ENCODE measurements at places on chromosomes 5 and 9.

DNA sequence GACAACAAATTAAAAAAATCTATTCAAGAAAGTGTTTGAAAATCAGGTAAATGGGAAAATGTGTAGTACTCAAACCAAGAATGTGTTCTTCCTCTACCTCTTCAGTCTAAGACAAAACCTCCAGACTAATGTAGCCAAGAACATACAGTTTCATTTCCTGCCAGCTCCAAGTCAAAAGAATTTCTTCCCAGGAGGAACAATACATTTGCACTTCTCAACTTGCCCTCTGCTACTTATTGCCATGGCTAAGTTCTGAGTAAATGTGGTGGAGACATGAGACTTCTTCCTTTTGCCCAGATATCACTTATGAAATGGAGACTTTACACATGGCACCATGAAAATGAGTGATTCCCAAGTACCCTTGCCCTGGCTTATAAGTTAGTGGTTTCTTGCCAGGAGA is 2112.2 kb upstream of the C9orf72 start:
- DNase-seq, result no peak

- no peak for DNase-seq
Observed at GRCh38 chr5:167725741-167726140, 565.7 kb upstream of the WWC1 start.

DNA sequence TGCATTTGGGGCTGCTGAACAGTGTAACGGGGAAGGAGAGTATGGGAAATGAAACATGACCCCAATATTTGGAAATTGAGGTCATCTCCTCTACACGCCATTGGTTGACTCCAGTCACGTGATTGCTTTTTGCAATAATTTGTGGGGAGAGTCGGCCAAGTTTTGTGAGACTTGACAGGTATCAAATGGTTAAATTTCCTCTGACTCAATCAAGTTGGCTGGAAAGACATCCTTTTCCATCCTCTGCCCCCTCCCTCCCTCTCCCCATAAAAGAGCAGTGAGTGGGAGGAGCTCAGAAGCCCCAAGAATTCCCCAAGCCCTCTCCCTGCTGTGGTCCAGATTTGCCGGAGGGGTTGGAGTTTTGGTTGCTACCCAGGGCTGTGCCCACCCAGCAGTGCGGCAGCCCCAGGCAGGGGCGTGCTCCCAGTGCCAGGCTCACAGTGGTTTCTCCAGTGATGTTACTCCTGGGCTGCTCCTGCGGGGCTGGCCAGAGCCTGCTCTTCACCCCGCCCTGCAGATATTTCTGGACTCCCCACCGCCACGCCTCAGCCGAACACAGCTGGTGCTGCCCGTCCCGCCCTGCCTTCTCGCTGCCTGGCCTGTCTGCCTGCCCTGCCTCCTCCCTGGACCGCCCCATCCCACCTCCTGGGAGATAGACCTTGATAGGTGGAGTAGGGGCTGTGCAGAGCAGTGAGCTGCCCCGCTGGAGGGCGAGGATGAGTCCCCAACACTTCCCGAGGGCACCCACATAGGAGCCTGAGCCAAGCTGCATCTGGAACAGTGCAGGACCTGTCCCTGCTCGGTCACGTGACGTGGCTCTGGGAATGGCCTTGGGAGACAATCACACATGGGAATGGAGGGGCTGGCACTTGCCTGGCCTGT is 3.4 kb downstream of the COL5A1 start:
- peak; percentile 70 for DNase-seq

DNA sequence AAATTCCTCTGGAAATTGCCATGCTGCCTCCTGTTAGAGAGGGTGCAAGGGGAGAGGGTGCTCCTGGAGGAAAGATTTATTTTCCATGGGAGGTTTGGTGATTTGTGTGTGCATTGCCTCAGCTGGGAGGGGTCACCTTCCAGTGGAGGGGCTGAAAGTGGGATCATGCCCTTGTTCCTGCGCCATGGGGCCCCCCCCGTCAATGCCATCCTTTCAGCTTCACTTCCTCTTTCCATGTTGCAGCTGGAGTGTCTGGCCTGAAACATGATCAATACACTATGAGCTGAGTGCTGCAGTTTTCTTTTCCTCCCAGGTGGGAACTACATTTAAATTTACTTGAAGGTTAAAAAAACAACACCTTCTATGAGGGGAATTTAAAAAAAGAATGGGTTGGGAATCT is 176.8 kb downstream of the MELK start:
- no peak for DNase-seq

GRCh38 chr9:116736399-116737151 is 49.5 kb downstream of the TRIM32 start:
- DNase-seq, result no peak

DNA sequence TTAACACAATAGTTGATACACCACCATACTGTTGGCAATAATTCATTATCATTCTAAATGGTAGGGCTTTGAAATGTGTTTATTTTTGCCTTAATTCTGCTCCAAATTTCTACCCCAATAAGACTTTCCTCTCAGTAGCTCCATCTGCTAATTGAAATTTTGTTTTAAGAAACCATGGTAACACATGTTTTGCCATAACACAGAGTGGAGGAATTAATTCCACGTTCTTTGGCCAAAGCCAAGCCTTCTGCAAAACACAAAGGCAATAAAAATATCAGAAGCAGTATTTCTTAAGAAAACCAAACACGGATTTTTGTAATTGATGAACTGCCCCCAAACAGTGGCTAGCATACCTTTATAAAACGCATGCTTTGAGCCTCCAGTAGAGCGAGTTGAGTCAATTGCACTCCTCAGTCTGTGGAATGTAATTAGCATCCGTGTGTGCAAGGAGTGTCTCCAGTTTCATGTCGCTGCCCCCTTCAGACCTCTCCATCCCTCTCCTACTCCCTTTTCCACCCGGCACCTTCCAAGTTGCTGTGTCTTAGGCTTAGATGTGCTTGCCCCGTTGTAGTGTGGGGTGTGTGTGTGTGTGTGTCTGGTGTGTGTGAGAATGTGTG is 58.2 kb upstream of the CKS2 start:
- no peak for DNase-seq

- DNase-seq, result no peak
Observed at GRCh38 chr5:53464722-53465121, 15.7 kb upstream of the FST start.

DNA sequence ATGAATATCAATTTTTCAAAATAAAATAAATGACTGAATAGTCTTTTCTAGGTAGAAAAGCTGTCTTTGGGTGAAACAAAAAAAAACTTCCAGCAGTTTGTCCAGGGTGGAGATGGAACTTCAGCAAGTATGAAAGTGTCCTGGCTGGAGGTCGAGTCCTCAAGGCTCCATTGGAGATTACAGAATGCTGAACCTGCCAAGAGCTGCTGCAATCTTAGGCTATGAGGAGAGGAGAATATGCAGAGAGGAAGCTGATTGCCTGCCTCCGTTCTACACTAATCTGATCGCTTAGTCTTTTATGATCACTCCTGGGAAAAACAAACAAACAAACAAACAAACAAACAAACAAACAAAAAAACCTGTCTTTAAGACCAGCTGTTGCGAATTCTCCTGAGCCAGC is 50.6 kb downstream of the NREP start:
- no peak for DNase-seq

- DNase-seq, result no peak
Observed at GRCh38 chr9:132472199-132472598, 62.2 kb downstream of the CFAP77 start.

DNA sequence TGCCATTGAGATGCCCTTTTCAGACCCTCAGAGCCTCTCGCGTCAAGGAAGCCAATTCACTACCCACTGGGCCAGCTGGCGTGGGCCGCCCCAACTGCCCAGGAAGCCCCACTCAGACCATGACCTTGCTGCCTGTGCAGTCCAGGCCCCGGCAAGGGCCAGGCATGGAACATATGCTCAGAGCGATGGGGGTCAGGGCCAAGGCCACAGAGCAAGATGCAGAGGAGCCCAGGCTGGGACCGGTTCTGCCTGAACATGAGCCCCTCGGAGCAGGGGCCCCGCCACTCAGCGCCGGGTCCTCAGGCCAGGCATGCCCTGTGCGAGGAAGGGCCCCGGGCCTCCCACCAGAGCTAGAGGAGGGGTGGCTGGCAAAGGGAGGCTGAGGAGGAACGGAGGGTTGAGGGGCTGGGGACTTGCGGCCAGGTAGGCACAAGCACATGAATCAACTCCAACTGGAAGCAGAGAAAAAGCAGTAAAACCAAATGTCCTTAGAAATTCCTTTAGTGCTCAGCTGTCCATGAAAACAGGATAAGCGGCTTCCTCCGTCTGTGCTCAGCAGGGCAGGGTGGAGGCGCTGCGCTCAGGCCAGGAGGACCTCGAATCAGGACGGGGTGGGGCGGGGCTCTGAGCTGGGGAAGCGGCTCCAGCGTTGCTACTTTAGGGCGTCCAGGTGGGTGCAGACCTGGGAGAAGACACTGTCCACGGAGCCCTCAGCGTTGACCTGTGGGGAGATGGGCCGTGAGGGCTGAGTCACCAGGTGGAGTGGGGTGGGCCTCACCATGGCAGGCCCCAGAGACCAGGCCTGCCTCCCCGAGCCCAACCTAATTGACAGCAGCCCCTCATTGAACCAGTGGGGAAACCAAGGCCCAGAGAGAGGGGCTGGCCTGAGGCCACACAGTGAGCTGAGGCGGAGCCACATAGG is 9.9 kb downstream of the AK1 start:
- DNase-seq, result no peak

GRCh38 chr5:134968055-134968454 is 348 bp downstream of the CATSPER3 start:
- DNase-seq, result no peak

- DNase-seq, result no peak
Observed at GRCh38 chr5:350355-350754, 28.8 kb downstream of the AHRR start.

DNA sequence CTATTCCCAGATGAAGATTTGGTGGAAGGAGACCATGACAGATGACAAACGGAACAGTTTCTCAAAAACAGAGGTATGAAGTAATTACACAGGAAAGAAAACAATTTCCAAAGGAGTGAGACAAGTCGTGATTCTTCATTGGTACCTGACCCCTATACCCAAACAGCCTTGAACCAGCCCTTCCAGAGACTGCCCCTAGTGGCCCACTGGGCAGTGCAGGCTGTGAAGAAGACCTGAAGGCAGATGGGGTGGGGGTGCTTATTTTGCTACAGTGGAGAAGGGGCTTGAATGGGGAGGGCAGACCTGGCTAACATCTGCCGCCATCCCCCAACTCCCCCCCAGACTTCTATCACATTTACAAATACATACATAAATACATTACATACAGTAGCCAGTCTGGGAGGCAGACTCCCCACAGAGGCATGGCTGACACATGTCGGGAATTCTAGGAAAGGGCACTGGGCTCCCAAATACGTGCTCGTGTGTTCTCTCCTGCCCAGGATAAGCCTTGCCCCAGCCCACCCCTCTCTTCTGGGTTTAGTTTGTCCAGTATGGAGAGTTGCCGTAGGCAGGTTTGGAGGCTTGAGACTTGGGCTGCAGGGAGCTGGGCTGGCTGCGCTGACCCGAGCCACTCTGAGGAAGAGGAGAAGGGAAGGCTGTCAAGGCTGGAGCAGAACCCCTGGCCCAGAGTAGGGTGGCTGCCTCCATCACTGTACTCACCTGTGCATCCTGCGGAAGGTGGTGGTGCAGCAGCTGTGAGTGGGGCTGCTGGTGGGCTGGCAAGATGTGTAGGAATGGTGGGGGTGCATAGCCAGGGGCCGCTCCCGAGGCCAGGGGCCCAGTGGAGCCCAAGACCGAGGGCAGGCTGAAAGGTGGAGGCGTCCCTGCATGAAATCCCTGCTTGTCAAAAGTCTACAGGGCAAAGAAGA is 105.3 kb downstream of the UBE2R2 start:
- no peak for DNase-seq

DNA sequence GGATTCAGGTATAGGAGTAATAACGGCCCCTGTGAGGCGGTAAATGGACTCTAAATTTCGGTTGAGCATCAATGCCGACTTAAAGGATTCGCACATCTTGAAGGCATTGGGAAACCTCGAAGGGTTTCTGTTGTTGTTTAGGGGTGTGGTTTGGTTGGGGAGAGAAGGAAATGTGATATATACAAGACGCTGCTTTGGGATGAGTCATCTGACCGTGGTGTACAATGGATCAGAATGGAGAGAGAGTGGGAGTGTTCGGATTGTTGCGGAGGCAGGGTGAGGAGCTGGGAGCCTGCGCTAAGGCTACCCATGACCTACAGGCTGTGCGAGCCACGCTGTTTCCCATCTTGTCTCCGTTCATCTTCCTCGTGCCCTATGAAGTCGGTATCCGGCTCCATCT is 60.4 kb upstream of the ERCC6L2 start:
- no peak for DNase-seq

DNA sequence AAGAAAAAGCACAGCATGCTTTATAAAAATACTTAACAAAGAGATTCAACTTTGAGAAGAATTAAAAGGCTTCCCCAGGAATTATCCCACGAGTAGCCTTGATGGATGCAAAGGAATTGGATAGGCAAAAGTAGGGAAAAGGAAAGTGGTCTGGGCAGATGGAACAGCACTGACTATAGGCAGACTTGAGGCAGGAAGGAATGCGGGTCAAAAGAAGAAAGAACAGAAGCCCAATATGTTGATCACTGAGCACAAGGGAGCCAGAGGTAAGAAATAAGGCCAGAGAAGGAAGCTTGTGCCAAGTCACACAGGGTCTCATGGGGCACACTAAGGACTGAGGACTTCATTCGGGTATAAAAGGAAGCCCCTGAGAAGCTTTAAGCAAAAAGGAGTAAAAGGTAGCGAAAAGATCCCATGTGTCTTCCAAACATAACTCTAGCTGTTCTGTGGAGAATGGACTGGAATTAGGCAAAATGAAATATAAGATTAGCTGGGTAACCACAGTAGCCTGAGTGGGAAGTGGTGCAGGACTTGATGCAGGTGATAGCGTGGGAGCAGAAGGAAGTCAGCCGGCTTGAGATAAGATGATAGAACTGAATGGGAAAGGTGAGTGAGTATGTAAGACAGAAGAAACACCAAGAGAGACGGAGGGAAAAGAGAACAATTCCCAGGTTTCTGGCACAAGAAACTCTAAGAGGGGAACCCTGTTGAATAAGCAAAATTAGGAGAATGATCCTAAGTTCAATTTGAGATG is 106.6 kb downstream of the DENND1A start:
- DNase-seq, result no peak

DNA sequence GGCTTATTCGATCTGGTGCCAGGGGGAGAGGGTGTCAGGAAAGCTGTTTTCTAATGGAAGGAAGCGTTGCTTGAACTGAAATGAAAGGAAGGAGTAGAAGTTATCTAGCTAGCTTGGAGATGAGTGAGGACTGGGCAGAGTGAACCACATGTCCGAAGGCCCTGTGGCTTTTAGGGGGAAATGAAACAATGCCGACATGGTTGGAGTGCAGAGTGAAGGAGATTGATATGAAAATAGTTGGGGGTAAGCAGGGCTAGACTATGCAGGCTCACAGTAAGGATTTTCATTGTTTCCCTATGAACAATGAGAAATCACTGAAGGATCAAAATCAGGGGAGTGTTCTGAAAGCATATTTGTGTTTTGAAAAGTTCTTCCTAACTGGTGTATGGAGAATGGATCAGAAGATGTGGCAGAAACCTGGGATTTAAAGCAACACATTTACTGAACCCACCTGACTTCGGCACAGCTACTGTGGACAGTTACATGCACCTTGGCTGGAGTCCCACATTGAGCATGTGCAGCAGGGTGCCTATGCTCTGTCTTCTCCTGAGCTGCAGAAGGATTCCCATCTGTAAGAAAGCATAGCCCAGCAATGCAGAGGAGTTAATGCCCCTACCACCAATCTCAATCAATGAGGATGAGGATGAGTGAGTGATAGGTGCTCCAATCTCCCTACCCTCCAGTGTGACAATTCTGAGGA is 144.4 kb upstream of the TBCA start:
- DNase-seq, result no peak

- no peak for DNase-seq
Observed at GRCh38 chr5:64341340-64341739, 164.5 kb upstream of the RGS7BP start.

Measured in left renal cortex interstitium (tissue), 4 donors.